Adipose tissue (tissue), 3 donors: ENCODE measurements at places on chromosomes 2 and 18. TPM values are rescaled to one million over a fixed set of nuclear protein-coding genes. Genes with fewer than 3 reads are reported as not detected.

HOXD12 gene
- not detected for polyA plus RNA-seq

SCN9A gene
- 1.6 TPM for polyA plus RNA-seq

EHD3 gene
- polyA plus RNA-seq = 0.68 TPM

MDH1B gene
- 0.67 TPM for polyA plus RNA-seq

IL36B gene
- polyA plus RNA-seq = not detected

EN1 gene
- 0.43 TPM for polyA plus RNA-seq

EMILIN2 gene
- polyA plus RNA-seq = 18.9 TPM

SMPD4 gene
- polyA plus RNA-seq = 20.9 TPM

PKDCC gene
- polyA plus RNA-seq = 132 TPM

ATP6V1B1 gene
- 1.2 TPM for polyA plus RNA-seq
